Stromal cell of bone marrow (primary cell): ENCODE measurements at places on chromosomes 3 and 15.

- DNase-seq = no peak
Observed at GRCh38 chr3:120678984-120679383, 3.1 kb downstream of the HGD start.

DNA sequence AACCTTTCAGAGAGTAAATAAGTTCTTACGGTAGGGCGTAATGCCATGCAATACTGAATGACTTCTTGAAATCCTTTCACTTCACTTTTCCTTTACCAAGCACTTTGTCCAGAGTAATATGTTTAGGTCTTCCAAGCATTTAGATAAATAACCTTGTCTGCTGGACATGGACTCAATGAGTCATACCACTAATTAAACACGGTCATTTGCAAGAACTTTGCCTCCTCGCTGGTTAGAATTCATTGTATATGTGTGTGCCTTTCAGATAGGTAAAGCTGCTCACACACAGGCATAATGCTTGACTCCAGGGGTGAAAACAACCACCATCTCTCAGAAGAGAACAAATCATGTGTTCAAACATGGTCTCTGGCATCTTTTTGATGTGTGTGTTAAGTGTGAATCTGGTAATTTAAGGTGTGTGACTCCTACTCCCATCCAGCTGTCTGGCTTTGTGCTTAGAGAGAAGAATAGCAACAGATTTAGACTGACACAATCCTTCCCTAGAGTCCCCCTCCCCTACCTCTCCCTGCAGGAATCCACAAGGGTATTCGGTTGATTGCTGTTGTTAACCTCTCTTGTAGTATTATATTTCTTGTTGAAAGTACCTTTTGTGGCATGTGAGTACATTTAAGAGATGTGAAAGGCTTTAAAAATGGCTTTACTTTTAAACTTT lies 419.0 kb downstream of the CNTN4 start:
- DNase-seq = no peak

GRCh38 chr15:101431748-101432147 lies 57.8 kb downstream of the PCSK6 start:
- DNase-seq = no peak

GRCh38 chr15:78059110-78059839 lies 18.2 kb downstream of the TBC1D2B start:
- no peak for DNase-seq

DNA sequence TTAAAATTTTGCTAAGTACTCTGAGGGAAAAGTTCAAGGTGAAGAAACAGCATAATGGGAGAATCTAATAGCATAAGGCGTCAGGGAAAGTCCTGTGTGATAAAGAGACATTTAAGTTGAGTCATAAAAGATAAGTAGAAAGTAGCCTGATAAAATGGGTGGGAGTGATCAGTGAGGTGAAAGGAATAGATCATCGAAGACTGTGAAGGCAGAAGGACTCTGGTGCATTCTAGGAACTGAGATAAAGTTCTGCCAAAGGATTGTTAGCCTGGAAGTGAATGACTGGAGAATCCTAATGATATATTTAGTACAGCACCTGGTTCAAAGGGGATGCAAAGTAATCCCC lies 149.9 kb downstream of the CFAP20DC start:
- DNase-seq = no peak

DNA sequence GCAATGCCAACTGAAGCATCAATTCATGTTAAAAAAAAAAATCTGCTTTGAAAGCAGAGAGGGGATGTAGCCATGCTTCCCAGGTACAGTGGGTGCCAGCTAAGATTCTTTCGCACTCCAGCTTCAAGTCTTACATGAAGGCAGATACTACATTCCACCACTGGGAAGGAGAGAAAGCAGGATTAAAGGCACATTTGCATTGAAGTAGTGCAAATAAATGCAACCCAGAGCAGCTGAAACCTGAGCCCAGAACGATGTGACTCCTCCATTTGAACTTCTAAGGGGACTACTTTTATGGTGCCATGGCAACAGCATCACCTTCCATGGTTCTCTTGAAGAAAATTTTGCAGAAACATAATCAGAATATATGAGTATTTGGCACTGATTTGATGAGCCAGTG lies 19.1 kb upstream of the GJD2 start:
- DNase-seq = no peak

DNA sequence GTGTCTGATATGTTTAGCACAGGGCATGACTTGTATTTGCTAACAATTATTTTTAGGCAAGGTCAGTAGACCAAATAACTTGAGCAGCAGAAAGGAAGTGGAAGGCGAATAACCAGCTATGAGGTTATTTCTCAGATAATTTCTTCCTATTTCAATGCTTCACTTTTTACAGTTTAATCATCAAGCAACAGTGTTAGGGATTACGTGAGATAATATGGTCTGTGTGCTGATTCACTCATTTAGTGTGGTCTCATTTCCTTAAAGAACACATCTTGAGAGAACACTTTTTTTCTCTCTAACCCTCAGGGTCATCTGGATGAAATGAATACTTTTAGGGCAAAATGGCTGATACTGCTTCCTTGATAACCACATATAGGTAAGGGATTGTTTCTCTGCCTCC lies 126.0 kb upstream of the CCNL1 start:
- DNase-seq = no peak

GRCh38 chr3:157280786-157281185 lies 120.8 kb upstream of the CCNL1 start:
- DNase-seq = no peak

DNA sequence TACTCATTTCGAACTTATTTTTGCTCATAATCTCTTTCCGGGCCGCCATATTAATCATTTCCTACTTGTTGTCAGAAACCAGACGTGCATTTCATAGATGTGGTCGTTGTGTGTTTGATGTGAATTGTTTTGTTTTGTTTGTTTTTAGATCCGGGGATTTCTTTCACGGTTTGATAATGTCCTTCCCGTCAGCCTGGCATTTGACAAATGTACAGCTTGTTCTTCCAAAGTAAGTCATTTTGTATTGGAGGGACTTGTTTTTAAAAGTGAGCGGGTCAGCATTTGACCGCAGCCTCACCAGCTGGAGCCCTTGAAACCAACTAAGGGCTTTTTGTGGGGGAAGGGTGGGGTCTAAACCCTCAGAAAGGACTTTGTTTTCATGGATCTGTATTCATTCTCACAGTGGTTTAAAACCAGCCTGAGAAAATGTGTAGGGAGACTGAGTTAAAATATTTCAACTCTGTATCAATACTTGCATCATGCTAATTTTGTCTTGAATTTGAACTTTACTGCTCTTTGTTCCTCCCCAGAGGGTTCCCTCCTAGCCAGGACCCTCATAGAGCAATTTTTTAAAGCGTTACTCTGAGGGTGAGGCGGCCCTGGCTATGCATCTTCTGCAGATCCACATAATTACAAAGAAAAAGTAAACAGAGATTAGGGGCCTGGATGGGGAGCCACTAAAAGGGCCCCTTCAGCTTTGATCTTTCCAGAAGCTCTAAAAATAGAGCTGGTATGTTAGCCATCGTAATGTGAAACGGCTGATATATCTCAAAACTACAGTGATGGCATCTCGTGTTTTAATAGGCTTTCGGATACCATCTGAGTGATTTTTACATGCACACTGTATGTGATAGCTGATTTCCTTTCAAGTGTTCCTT lies 107.9 kb downstream of the ATG7 start:
- DNase-seq = no peak

GRCh38 chr3:192850451-192850981 lies 67.1 kb downstream of the MB21D2 start:
- no peak for DNase-seq

- DNase-seq = no peak
Observed at GRCh38 chr15:72783004-72783639, 436 bp downstream of the ADPGK start.

DNA sequence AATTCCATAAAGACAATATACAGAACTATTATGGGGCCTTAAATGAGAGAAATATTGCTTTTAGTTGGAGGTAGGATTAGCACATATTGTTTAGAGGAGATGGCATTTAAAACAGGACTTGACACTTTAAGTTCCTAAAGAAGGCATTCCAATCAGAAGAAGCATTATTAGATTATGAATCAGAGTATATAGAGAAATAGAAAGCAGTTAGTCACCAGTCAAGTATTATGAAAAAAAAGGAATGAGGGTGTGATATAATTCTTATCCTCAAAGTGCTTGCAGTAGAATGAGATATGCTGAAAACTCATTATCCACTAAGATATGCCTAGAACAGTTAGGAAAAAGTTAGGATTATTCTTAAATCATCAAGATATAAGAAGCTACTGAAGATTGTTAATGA lies 456.2 kb downstream of the ZNF385D start:
- DNase-seq = peak; percentile 13

DNA sequence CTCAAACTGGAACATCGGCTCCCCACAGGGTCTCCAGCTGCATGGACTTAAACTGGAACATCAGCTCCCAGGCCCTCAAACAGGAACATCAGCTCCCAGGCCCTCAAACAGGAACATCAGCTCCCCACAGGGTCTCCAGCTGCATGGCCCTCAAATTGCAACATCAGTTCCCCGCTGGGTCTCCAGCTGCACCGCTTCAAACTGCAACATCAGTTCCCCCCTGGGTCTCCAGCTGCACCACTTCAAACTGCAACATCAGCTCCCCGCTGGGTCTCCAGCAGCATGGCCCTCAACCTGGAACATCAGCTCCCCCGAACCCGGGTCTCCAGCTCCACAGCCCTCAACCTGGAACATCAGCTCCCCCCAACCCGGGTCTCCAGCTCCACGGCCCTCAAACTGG lies 82.0 kb downstream of the TFRC start:
- no peak for DNase-seq

DNA sequence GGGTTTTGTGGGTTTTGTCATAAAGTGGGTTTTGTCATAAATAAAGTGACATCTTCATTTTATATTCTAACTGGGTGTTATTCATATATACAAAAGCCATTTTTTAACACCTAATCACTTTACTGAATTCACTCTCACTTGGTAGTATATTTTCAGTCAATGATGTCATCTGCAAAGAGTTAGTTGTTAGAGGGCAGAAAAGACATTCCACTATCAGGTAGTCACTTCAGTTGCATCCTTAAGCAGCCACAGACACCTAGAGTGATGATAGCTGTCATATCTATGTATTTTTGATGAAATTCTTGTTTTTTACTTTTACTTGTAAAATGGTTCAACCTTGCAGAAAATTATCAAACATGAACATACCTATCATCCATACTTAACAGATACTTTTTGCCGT lies 89.0 kb downstream of the DHX36 start:
- DNase-seq = no peak

DNA sequence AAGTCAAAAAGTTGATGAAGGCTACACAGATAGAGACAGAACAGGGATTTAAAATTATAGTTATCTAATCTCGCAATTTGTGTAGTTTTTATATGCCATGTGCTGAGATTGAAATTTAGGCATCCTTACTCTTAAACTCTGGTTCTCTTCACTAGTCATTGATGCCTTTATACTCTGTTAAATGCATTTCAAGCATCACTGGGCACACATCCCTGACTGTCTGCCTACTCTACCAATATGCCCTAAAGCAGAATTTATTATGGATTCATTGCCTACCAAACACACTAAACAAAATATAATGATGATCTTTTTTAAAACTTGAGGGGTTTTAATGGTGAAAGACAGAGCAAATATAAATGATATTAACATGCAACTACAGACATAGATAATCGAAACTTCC lies 10.3 kb upstream of the ALCAM start:
- DNase-seq = no peak

DNA sequence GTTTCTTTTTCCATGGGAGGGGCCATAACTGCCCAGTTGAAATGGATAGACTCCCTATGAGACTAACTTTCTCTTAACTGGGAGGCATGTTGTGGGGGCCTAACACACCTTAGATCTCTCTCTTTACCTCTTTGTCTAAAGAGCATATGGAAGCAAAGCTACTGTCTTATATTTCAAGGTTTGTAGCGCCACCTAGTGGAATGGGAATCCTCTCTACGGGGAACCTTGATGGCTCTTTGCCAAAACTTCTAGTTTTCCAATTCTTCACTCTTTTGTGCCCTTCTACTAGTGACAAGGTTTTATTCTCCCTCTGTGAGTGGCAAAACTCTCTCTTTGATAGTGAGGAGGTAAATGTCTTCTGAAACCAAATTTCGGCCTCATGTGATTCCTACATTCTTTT lies 1030.4 kb upstream of the CADM2 start:
- no peak for DNase-seq

GRCh38 chr15:58594898-58595297 lies 154.6 kb downstream of the ADAM10 start:
- DNase-seq = no peak

GRCh38 chr3:57518276-57518915 lies 25.7 kb downstream of the DNAH12 start:
- DNase-seq = no peak

DNA sequence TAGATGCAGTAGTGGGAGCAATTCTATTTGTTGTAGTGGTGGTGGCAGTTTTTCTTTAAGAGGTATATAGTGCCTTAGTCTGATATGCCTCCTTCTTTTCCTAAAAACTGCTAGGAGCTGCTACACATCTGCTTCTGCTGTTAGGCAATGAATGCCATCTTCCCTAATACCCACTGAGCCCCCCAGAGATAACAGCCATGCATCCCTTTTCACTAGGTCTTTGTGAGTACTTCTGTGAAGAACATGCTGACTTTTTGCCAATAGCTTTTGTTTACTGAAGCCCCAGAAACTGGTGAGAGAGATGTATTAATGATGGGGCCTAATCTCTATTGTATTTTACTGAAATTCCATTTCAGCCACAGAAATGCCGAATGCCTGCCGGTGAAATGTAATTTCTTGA lies 92.6 kb upstream of the CHL1 start:
- no peak for DNase-seq

GRCh38 chr3:115092220-115092791 lies 54.8 kb downstream of the ZBTB20 start:
- peak; percentile 56 for DNase-seq

DNA sequence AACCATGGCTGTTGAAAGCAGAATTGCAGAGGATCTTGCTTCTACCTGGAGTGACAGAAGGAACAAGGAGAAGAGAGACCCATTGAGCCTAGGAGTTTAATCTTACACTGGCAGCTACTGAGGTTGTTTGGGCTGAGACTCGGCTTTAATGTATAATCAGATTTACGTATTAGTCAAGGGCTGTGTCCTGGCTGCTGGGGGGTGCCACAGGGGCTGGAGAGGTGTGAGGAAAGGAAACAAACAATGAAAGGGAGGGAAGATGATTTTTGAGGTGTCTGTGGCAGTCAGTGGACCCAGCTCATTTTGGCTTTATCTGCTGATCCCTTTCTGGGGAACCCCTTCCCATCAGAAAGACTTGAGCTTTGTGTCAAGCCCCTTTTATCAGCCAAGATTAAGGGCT lies 95.7 kb downstream of the PRICKLE2 start:
- DNase-seq = no peak

GRCh38 chr3:194931347-194931746 lies 245.7 kb downstream of the FAM43A start:
- DNase-seq = no peak
